ENCODE measurements at places on chromosomes 5 and 9.

GRCh38 chr5:172172912-172173563, 15.0 kb downstream of the STK10 start:
- no peak for DNase-seq

- DNase-seq = no peak
Measured at GRCh38 chr9:127635201-127635735, 23.2 kb downstream of the STXBP1 start.

GRCh38 chr9:135864447-135865049, 42.8 kb downstream of the CAMSAP1 start:
- DNase-seq = peak; percentile 77

DNA sequence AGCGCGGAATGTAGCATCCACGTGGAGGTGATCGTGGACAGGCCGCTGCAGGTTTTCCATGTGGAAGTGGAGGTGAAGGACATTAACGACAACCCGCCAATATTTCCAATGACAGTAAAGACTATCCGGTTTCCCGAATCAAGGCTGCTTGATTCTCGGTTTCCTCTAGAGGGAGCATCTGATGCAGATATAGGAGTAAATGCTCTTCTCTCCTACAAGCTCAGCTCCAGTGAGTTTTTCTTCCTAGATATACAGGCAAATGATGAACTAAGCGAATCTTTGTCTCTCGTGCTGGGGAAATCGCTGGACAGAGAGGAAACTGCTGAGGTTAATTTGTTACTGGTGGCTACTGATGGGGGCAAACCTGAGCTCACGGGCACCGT, 598 bp downstream of the PCDHA2 start:
- DNase-seq = peak; percentile 35

- no peak for DNase-seq
Measured at GRCh38 chr9:133968428-133968827, 23.7 kb downstream of the VAV2 start.

DNA sequence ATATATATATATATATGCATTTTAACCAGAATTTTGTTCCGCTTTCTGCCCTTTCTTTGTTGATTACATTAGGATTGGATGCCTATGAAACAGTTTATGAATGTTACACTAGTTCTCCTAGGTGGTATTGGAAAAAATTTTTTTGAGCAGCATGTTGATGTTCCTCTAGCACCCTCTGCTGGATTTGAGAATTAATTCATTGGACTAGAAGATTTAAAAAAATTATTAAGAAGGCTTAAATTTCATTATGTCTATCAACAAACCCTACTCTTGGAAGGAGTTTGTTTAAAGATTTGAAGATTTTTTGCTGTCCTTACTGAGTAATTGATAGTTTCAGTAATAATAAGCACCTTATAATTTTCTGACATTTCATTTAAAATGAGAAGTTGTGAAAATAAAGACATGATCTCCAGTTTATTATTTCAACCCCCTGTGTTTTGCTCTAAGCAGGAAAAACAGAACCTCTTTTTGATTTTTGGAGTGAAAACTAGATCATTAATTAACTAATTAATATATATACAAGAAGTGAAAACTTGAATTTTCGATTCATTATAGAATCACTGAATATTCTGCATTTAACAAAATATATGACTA, 89.6 kb downstream of the CCDC171 start:
- DNase-seq = no peak

DNA sequence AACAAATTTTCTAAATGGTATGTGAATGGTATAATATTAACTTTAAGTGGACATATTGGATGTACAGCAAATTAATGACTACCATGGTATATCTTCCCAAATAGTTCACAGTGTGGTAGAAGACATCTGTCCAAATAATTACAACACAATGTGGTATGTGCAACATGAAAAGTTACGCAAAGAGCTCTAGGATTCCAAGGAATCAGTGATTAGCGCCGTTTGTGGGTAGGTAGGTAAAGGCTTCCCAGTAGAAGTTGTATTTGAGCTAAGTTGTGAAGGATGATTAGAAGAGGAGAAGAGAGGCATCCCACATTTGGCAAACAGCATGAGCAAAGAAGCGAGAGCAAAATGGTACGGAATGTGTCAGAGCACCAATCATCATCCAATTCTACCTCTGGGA, 14.3 kb upstream of the KLF9 start:
- DNase-seq = no peak

- DNase-seq = no peak
Measured at GRCh38 chr9:98877311-98877710, 66.4 kb upstream of the COL15A1 start.

- DNase-seq = no peak
Measured at GRCh38 chr5:52853650-52854049, 65.9 kb downstream of the ITGA1 start.

GRCh38 chr5:8913522-8913921, 632.4 kb downstream of the SEMA5A start:
- DNase-seq = no peak

DNA sequence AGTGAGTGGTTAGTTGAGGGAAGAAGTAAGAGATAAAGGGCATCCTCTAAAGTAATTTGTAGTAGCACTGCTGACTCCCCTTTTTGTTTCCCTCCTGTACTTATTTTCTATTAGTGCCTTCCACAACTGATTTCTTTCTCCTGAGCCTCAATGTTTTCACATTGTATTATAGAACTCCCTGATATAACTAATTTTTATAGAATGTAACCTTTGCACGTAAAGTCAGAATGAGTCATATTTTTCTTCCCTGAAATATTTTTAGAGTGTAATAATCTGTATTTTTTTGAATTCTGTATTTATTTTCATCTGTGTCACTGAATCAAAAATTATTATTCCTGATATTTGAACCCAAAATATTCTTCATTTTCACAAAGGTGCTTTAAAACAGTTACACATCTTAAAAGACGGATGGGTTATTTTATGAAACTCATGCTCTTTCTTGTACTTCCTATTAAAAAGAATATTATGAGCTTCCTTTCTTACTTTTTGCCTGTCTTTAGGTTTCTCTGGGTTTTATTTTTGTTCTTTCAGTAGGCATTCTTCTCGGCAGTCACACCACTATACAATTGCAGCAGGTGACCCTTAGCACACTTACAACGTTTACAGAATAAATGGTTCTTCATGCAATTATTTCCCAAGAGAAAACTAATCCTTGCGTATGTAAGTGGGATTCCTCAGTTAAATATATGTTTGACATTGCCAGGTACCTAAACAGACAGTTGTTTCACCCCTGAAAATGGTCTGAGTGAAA, 30.5 kb upstream of the DMRTA1 start:
- no peak for DNase-seq
